ENCODE measurements at places on chromosomes 11 and 22. TPM values are rescaled to one million over a fixed set of nuclear protein-coding genes. Genes with fewer than 3 reads are reported as not detected.
A peak's percentile ranks its signal among the peaks of the same experiment; 100 is the strongest.

GRCh38 chr11:128483211-128483788 lies 104.1 kb downstream of the ETS1 start:
- DNase-seq, result no peak

- no peak for DNase-seq
Observed at GRCh38 chr11:13567551-13567950, 71.8 kb upstream of the PTH start.

- no peak for DNase-seq
Observed at GRCh38 chr22:31998784-31999385, 44.2 kb upstream of the SLC5A1 start.

MEI1 gene
- 2.0 TPM for total RNA-seq

OR56A1 gene
- total RNA-seq, result 0.14 TPM

GRCh38 chr11:75028321-75028720 lies 39.6 kb downstream of the NEU3 start:
- DNase-seq, result no peak

GRCh38 chr11:41921746-41922390 lies 462.4 kb upstream of the LRRC4C start:
- no peak for DNase-seq

DNA sequence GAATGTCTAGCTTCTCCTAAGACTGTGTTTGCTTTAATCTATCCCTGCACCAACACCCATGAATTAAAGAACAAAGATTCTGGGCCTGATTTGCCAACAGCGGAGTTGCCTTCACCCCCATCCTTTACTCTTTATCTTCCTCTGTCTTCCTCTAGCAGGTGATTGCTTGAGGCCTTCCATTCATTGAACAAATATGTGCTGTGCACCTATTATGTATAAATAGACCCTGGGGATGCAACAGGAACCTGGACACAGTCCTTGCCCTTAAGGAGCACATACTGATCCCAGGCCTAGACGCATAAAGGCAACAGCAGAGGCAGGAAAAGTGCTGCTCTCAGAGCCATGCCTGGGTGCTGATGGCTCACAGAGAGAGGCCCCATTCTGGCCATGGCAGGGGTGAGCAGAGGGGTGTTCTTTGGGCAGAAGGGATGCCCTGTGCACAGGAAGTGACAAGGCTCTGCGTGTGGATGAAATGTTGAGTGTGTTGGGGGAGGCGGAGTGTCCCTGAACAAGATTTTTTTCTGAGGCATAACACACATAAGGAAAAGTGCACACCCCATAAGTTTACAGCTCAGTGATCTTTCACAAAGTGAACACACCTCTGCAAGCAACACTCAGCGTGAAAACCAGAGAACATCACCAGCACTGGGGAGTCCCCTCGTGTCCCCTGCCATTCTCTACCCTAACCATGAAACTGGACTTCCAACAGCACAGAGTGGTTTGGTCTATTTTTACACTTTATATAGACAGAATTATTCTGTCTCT lies 145.9 kb downstream of the GRIK4 start:
- DNase-seq, result no peak

GRCh38 chr22:50713571-50714056 lies 24.4 kb upstream of the ACR start:
- DNase-seq, result no peak

PSMA1 gene
- total RNA-seq, result 177 TPM

- no peak for DNase-seq
Observed at GRCh38 chr11:70065318-70066135, 12.6 kb upstream of the ANO1 start.

- no peak for DNase-seq
Observed at GRCh38 chr11:66146940-66147339, 76.9 kb downstream of the PACS1 start.

VSIG10L2 gene
- total RNA-seq, result not detected

DNA sequence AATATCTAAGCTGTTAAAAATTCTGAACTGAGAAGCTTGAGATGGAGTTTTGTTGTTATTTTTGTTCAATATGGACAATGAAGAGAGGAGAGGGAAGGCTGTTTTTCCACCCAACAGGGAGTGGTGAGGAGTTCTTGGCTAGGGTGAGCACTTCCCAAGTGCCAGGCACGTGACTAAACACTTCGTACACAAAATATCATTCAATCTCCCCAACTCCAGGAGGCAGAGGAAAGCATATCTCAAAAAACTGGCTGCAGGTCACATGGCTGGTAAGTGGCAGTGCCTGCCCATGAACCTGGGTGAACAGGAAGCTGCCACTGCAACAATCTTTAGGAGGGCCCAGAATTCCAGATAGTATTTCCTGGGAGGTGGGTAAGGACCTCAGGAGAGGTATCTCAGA lies 11.6 kb downstream of the ELF5 start:
- no peak for DNase-seq

GRCh38 chr11:127506126-127506525 lies 505.6 kb upstream of the KIRREL3 start:
- no peak for DNase-seq

HORMAD2 gene
- not detected for total RNA-seq

CCDC157 gene
- 1.5 TPM for total RNA-seq

JAM3 gene
- 49.5 TPM for total RNA-seq

DNA sequence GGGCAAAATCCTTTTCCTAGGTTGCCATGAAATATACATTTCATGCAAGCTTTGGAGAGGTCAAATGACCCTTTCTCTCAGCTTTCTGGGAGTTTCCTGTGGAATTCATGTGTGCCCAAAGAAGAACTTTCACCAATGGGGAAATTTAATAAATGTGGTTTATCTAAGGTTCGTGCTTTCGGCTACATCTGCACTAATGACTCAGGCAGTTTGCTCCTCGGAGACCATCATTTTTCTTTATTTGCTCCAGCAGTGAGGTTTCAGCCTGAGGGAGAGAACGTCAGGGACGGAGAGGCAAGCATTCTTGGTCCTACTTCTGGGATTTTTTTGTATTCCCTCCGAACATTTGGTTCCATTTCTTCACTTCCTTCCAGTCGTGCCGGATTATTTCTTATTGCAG lies 85.2 kb downstream of the FLI1 start:
- no peak for DNase-seq

DNA sequence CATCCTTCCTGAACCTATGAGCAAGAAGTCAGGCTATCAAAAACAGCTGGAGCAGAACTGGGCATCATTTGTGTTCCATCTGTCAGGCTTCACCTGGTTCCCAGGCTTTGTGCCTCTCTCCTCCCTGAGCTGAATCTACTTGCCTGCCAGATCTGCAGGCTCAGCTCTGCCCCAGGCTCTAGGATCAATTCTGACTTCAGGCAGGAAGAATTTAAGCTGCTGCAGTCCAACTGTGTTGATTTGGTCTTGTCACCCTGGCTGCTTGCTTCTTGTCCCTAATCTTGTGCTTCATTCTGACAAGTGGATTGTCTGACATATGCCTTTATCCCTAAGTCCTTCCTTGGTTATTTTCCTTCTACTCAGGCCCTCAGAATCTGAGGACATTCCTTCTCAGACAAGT lies 31.6 kb upstream of the CADM1 start:
- DNase-seq, result no peak

DNA sequence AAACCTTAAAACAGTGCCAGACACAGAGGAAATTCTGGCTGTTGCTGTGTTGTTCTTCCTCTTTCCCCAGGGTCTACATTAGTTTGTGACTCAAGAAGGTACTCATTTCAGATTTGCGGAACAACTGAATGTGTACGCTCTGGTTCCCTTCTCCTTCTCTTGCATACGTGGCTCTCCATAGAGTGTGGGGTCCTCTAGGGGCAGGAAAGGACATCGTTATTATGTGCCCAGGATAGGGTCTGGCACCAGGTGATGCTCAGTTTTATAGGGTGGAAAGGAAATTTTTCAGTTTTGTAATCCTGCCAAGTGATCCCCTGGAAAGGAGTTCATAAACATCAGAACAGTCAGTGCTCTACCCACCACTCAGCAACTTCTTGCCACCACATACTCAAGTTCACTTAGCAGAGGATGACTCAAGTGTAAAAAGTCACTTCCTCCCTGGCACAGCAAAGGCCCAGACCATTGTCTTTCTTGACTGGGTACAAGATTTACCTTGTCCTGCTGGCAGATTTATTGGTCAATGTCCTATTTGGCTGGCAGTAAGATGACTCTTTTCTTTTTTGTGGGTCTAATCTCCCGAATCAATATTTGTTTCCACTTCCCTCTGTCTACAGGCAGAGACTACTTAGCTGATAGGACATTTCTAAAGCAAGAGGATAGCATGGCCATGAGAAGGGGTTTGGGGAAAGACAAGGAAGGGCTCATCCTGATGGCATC lies 246.0 kb upstream of the TENM4 start:
- DNase-seq, result no peak

DLG2 gene
- 0.51 TPM for total RNA-seq

SOX6 gene
- total RNA-seq, result 0.09 TPM

DNA sequence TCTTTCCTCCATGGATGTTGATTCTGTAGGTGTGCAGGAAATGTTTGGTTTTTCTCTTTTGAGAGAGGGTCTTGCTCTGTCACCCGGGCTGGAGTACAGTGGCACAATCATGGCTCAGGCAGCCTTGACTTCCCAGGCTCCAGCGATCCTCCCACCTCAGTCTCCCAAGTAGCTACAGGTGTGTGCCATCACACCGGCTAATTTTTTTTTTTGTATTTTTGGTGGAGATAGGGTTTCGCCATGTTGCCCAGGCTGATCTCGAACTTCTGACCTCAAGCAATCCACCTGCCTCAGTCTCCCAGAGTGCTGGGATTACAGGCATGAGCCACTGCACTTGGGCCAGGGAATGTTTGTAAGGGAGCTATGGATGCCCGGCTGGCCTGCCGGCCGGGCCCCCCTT lies 4.5 kb downstream of the PRR5 start:
- DNase-seq, result no peak

GRCh38 chr22:26617271-26618199 lies at the start of gene CRYBB1:
Gene CRYBB1 (minus strand): TSS chr22:26618027. CDS start chr22:26616319, 1,708 bp downstream.
- DNase-seq, result no peak

- DNase-seq, result no peak
Observed at GRCh38 chr11:21415606-21416005, 746.2 kb downstream of the NELL1 start.

MIF gene
- 153 TPM for total RNA-seq

NLRP14 gene
- not detected for total RNA-seq

- DNase-seq, result peak; percentile 70
Observed at GRCh38 chr11:88231894-88232482, 56.7 kb upstream of the RAB38 start.

DNA sequence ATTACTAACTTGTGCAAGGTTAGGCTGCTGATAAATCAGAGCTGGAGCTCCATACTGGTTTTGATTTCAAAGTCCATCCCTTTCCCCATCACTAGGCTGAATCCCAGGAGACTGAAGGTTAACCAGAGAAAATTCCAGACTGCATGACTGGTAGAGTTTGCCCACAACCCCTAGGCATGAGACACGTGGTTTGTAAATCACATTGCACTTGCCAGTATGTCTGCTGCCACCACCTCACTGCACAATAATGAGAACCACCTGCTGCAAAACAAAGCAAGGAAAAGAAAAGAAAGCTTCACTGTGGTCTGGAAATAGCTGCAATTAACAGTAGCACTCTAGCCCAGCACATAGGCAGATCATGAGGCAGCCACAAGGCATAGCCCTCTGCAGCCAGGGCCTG lies 67.6 kb upstream of the NTM start:
- no peak for DNase-seq

DNA sequence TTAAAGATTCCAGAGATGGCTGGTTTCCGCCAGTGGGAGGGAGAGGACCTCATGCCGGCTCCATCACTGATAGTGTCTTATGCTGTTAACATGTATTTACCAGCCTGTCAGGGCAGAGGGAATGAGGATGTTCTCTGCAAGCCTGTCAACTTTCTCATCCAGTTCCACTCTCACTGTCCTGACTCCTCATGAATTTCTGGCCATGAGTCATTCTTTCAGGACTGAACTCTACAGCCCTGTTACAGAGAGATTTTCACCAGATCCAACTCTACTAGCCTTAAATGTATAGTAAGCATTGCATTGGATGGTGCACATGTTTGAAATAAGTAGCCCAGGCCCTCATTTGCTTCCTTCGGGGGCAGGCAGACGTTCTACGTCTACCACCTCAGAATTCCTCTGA lies 387.7 kb downstream of the TMEM135 start:
- no peak for DNase-seq

DNA sequence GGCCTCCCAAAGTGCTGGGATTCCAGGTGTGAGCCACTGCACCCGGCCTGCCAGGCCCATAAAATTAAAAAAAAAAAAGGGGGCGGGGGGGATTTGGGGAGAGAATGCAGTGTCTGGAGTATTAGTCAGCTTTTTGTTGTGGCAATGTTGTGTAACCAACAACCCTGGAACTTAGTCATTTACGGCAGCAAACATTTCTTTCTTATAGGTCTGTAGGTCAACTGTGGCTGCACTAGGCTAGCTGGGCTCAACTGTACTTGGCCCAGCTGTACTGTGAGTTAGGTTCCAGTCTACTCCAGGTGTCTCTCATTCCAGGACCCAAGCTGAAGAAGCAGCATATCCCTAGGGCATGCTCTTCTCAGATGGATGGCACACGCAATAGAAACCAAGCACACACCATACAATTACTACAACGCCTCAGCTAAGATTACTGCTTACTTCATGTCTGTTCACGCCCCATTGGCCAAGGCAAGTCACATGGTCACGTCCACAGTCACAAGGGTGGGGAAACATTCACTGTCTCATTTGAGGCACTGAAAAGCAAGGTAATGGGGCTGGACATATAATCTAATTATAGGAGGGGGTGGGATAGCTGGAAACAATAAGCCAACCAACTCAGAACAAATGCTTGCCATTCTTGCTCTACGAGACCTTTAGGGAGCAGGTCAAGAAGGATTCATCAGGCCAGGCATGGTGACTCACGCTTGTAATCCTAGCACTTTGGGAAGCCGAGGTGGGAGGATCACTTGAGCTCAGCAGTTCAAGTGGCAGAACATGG lies 10.4 kb upstream of the SPINDOC start:
- no peak for DNase-seq

DNA sequence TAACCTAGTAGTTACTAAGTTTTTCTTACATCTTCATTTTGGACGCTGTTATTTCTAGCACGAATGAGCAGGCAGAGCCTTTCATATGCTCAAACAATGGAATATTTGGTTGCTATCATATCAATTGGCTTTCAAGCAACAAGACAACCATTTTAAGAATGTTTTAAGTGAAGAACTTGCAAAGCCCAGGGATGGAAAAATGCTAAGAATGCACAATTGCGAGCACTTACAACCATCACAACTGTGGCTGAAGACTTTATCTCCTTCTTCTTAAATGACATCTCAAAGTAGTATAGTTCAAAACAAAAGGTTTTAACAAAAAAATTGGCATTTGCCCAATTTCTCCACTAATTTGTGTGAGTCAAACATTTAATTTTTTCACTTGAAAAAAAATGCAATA lies 8.3 kb upstream of the MMP1 start:
- no peak for DNase-seq

GRCh38 chr22:48090332-48090672 lies 1327.9 kb downstream of the TBC1D22A start:
- no peak for DNase-seq

TMEM184B gene
- 49.4 TPM for total RNA-seq

DNA sequence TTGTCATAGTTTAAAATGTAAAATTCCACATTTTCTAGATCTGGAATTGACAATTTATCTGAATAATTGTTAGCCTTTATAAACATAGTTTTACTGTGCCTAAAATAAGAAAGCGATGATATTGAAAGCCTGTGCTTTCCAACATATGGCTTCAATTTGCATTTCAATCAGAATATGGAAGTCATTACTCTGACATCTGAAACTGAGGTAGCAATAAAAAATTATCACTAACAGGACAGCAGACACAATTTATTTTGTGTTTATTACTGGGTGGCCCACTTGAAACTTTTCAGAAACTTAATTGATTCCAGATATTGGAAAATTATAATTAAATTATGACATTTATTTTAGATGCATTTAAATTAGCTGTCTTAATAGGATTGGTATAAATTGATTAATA lies 78.5 kb downstream of the TMEM135 start:
- DNase-seq, result no peak

TMEM151A gene
- not detected for total RNA-seq

ALDH3B1 gene
- 0.68 TPM for total RNA-seq

- no peak for DNase-seq
Observed at GRCh38 chr11:58330861-58331260, 28.0 kb downstream of the OR5B17 start.
